ENCODE measurements at places on chromosomes 5 and 9.

DNA sequence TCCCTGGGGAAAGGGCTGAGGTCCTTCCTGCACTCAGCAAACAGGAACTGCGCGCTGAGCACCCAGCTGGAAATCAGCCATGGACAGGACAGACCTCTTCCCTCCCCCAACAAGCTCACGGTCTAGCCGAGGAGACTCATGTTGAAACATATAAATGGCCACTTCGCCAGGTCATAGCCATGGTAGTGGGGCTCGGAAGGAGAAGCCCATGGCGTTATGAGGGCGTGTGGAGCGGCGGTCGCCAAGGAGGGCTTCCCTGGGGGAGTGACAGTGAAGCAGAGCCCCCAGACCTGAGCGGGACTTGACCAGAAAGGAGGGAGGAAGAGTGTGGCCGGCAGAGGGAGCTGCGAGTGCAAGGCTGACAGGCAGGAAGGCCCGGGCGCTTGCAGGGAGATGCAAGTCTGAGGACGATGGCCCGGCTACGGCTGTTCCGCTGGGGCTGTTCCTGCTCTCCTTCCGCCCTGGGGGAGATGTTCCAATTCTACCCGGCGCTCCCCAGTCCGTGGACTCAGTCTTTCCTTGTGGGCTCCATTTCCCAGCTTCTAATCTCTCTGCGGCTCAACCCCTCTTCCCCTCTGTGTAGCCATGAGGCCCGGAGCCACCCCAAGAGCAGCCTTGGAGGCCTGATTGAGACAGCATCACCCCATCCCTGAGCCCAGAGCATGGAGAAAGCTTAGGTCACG is 43.9 kb upstream of the PRRC2B start:
- DNase-seq: peak; percentile 87

- DNase-seq: no peak
Measured at GRCh38 chr5:57002959-57003485, 51.1 kb upstream of the MIER3 start.

GRCh38 chr5:150473673-150474358 is 24.3 kb upstream of the RPS14 start:
- no peak for DNase-seq

DNA sequence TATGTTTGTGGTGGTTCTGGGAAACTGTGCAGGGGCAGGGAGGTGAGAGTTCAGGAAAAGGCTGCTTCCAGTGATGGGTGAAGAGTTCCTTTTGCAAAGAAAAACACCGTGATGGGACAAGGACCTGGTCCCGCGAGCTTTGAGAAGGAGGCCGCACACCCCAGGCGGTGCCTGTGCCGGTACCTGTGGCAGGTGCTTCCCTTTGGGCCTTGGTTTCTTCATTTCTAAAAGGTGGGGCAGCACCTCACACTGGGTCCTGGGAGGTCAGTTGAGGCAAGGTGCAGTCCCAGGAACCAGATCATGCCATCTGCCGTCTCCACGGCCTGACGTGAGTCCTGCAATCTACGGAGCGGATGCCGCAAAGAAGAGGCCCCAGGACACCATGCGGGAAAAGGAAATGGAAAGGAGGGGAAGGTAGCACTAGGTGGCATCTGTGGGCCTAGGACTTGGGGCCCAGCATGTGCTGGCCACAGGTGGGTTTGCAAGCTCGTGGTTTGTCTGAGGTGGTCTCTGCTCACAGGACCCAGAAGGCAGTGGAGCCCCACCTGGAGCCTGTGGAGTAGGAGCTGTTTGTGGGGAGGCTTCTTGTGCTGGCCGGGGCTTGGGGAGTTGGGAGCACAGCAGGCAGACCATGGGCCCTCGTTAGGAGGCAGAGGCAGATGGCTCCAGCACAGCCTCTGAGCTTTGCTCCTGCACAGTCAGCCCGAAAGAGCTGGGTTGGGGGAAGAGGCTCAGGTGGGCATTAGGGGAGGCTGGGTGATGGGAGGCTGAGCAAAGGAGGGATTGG is 131.6 kb downstream of the CACNA1B start:
- DNase-seq: no peak

GRCh38 chr5:124957063-124957462 is 210.6 kb upstream of the ZNF608 start:
- DNase-seq: no peak

DNA sequence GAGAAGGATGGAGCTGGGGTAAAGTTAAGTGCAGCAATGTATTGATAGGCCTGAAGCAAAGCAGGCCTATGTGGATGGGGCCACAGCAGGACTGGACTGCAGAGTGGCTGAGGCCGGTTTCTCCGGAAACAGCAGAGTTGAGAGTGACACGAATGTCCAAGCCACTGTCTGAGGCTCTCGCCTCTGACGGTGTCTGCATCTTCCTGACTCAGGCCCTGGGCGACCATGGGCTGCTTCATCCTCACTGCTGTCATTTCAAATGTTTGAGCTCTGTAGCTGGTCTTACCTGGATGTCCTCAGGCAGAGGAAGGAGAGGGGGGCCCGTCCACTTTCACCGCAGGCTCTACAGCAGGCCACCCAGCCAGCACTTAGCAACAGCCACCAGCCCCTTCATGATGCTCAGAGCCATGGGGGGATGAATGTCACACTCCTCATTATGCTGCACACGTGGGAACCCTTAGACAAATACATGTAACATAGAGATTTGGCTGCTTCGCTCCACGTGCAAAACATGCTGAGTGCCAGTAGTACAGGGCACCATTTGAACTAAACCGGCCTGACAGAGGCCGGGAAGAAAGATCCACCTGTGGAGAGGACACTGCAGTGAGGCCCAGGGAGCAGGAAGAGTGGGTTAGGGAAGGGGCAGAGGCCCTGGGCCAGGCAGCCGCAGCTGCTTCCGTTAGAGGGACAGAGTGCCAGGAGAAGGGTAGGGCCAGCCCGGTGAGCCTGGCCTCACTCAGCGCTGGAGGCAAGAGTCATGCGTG is 31.7 kb upstream of the NXNL2 start:
- DNase-seq: no peak

DNA sequence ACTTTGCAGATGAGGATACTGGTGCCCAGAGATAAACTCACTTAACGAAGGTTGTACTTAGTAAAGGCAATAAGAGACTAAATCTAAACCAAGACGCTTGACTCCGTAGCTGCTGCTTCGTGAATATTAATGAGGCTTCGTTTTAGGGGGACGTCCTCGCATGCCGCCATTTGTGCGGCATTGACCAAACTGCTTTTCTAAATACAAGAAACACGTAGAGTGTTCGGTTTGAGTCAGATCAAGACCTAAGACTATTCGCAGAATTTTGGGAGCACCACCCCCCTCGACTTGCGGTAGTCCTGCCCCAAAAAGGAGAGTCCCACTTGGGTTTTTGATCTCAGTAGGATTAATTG is 1.1 kb downstream of the NPM1 start:
- DNase-seq: no peak

DNA sequence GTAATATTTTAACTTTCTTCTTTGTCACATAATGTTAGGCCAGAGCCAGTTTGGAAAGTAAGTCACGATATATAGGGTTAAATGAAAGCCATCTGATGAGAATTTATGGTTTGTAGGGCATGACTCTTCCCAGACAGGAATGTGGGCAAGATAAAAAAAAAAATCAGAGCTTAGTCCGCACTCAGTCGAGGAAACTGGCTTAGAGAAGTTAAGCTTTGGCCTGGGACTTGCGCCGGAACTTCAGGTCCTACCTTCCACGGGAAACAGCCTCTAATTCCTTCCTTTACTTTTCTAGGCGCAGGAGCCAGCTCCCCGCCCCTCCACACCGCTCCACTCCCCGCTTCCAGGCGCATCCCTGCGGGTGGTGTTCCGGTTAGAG is 475 bp downstream of the DDX31 start:
- no peak for DNase-seq

- DNase-seq: no peak
Measured at GRCh38 chr9:104635456-104635855, 17.5 kb upstream of the OR13C9 start.

DNA sequence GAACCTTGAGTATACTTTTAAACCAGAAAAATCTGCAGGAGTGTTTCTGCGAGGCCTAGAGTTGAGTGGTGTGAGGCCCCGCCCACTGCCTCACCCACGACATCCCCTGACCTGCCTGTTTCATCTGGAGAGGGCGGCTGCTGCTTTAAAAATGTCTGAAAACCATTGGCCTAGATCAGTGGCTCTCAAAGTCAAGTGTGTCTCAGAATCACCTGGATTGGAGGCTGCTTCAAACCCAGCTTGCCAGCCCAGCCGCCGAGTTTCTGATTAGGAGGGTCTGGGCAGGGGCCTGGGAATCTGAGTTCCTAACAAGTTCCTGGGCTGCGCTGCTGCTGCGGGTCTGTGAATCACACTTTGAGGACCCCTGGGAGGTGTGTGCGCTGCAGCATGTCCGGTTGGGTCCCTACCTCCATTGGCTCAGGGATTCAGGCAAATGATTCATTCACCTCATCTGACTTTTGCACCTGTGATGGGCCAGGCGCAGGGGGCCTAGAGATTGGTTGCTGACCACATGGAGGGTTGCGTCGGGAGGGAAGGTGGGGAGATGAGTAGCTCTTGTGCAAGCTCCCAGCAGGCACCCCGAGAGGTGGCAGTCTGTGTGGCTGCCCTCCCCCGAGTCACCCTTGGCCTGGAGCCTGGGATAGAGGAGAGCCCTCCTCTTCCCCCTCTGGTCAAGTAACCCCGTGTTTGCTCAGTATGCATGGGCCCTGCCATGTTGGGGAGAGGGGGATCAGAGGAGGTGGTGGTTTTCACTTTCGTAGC is 27.6 kb upstream of the HMCN2 start:
- DNase-seq: no peak

- DNase-seq: no peak
Measured at GRCh38 chr9:113503131-113503541, 39.6 kb downstream of the RGS3 start.

DNA sequence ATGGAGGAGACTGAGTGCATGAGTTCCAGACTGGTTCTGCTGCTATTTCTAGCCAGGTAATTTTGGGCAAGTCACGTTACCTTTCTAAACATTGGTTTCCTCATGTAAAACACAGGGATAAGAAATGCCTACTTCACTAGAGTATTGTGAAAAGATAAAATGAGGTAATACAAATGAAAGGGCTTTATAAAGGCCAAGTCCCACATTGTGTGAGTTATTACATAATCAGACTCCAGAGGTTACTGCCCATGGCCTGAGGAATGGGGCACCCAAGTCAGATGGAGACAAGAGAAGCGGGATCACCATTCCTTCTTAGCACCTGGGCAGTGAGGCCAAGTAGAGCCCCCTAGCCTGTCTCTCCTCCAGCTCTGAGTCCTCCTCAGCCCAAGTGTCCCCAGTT is 7.5 kb downstream of the HBEGF start:
- DNase-seq: no peak

DNA sequence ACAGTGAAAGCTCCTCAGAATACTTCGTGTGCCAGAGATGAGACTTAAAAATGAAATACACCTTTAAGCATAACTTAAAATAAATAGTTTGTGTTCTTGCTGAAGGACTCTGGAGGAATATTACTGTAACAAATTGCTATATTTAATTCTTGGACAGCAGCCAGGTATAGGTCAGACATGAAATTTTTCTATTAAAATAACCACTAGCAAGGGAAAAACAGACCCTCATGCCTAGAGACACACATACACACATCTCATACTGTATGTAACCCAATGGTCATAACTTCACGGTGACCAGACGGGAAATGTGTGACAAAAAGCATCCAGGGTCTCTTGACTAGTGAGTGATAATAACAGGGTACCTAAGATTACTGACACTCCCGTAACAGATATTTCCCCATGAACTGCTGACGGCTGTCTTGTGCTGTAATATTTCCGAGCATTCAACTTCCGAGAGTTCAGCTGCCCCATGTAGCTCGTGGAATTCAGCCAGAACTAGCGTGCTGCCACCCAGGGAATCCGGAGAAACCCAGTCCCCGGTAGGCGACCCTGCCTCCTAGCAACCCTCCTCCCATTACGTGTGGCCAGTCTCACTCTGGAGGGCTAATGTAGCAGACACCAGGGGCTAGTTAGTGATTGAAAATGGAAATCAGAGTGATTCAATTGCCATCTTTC is 2295.1 kb upstream of the WWC1 start:
- no peak for DNase-seq

DNA sequence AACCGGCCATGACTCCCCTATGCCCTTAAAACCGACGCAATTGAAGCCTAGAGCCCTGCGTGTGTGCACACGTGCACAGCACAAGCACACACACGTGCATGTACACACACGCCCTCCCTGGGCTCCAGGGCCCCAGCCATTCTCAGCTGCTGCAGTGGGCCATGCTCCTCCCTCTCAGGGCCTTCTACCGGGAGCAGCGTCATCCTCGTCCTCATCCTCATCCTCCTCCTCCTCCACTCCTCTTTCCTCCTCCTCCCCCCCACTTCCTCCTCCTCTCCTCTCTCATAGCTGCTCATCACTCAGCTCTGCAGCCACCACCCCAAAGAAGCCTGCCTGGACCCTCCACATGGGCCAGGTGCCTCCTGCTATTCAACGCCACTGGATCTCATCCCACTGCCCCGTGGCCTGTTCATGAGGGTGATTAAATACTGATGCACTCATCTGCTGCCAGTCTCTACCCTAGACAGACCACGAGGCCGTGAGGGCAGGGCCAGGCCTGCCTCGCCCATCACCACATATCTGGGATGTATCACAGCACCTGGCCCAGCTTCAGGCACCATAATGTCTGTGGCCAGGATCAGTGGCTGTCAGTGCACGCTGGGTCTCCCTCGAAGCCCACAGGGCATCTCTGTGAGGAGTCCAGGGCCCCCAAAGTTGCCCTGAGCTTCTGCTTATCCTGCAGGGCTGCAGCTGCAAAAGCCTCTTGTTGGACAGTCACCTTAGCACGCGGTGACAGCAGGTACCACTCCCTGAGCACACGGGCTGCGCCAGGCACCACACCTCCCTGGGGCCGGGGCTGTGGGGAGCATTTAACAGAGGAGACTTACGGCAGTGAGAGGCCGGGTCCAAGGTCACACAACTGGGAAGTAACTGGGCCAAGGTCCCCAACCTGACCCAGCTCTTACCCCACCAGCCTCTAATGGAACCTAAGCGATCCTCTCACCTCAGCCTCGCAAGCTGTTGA is 9.8 kb downstream of the FAM78A start:
- no peak for DNase-seq

GRCh38 chr5:1731091-1731639 is 68.5 kb downstream of the MRPL36 start:
- DNase-seq: no peak

DNA sequence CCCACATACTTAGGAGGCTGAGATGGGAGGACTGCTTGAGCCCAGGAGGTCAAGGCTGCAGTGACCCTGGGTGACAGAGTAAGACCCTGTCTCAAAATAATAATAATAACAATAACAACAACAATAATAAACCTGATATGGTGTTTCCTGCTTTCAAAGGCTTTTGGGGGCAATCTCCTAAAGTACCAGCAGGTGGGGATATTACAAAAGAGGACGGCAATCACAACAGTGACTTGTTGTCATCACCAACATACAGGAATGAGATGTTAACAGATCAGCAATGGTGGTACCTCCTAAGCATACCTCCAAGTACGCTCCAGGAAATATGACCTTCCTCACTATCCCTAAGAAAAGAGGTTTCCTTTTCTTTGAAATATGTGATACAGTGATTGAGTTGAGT is 91.1 kb upstream of the RNF180 start:
- no peak for DNase-seq

Measured in activated gamma-delta T cell treated with Interleukin-2 at 50 U/mL for 16 hours (primary cell).